Small intestine (tissue), 16 donors: ENCODE measurements at places on chromosomes 12 and 14. TPM values are rescaled to one million over a fixed set of nuclear protein-coding genes. Genes with fewer than 3 reads are reported as not detected.
A peak's percentile ranks its signal among the peaks of the same experiment; 100 is the strongest.

- no peak overlapping the region for H3K27ac ChIP-seq
- DNase-seq, result no peak
- no peak overlapping the region for H3K4me3 ChIP-seq
- H3K36me3 ChIP-seq, result no peaks in the 10 kb centered on the region
- H3K4me1 ChIP-seq, result no peaks in the 10 kb centered on the region
Observed at GRCh38 chr14:95979339-95980042, 59.7 kb upstream of the C14orf132 start.

TMEM233 gene
- not detected for polyA plus RNA-seq

- peak overlapping the region; percentile 66 for H3K27ac ChIP-seq
- peaks cover 6% of the 10 kb centered on the region for H3K4me1 ChIP-seq
- peak; percentile 32 for DNase-seq
- no peaks in the 10 kb centered on the region for H3K36me3 ChIP-seq
- peak overlapping the region; percentile 69 for H3K4me3 ChIP-seq
- H3K27me3 ChIP-seq, result no peaks in the 10 kb centered on the region
Observed at GRCh38 chr12:76030341-76031080, 1.1 kb downstream of the PHLDA1 start.

PAX9 gene
- not detected for polyA plus RNA-seq

DNA sequence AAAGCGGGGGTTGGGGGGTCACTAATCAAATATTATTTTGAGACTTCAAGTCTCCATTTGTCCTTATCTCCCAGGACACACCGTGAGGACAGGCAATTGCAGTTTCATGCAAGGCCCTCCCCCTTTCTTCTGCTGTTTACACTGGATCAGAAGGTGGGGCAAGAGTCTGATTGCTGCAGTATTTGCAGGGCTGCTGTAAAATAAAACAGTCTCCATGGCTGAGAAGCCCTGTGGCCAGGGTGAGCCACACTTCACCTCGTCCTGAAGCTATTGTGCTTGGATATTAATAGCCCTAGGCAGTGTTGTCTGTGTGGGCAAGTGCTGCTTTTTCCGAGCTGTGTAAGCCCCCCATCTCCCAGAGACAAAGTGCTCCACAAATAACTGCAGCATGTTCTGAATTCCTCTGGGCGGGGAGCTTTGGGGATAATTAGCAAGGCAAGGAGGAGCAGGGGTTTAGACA lies 187.4 kb upstream of the NTF3 start:
- peak; percentile 68 for DNase-seq
- no peak overlapping the region for H3K4me3 ChIP-seq
- H3K4me1 ChIP-seq, result peaks cover 3% of the 10 kb centered on the region

- no peaks in the 10 kb centered on the region for H3K27me3 ChIP-seq
- H3K4me3 ChIP-seq, result no peak overlapping the region
- H3K4me1 ChIP-seq, result no peaks in the 10 kb centered on the region
- H3K36me3 ChIP-seq, result no peaks in the 10 kb centered on the region
- no peak for DNase-seq
Observed at GRCh38 chr14:51431741-51432140, 191.7 kb downstream of the TMX1 start.

GRCh38 chr12:39417916-39418315 lies 25.0 kb downstream of the KIF21A start:
- H3K27me3 ChIP-seq, result no peaks in the 10 kb centered on the region
- H3K27ac ChIP-seq, result no peak overlapping the region
- DNase-seq, result no peak
- no peak overlapping the region for H3K4me3 ChIP-seq
- H3K36me3 ChIP-seq, result no peaks in the 10 kb centered on the region

GRCh38 chr14:51394384-51394783 lies 154.3 kb downstream of the TMX1 start:
- H3K27ac ChIP-seq, result no peak overlapping the region
- no peak overlapping the region for H3K4me3 ChIP-seq
- no peaks in the 10 kb centered on the region for H3K27me3 ChIP-seq
- no peak for DNase-seq
- H3K36me3 ChIP-seq, result no peaks in the 10 kb centered on the region

- no peak for DNase-seq
- no peak overlapping the region for H3K27ac ChIP-seq
Observed at GRCh38 chr12:103975368-103975767, 9.7 kb downstream of the TDG start.

TOMM20L gene
- polyA plus RNA-seq, result not detected

GRCh38 chr12:89225808-89226411 lies 126.4 kb downstream of the DUSP6 start:
- no peaks in the 10 kb centered on the region for H3K36me3 ChIP-seq
- H3K27me3 ChIP-seq, result no peaks in the 10 kb centered on the region
- no peak overlapping the region for H3K4me3 ChIP-seq
- DNase-seq, result peak; percentile 86
- H3K4me1 ChIP-seq, result no peaks in the 10 kb centered on the region

DNA sequence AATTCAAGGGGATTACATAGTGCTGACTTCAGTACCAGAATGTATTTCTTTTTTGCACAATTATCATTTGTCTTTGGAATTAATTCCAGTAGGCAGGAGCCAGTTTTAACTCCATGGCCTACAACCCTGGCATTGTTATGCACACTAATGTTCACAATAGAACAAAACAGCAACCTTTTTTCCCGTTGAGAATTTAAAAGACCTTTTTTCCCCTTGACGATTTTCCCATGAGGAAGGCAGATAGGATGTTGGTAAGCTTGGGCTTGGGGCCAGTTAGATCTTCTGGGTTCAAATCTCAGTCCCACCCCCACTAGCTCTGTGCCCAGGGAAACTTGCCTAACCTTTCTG lies 13.7 kb downstream of the AKAP6 start:
- no peaks in the 10 kb centered on the region for H3K4me1 ChIP-seq
- no peak overlapping the region for H3K4me3 ChIP-seq
- DNase-seq, result no peak
- H3K36me3 ChIP-seq, result no peaks in the 10 kb centered on the region
- no peaks in the 10 kb centered on the region for H3K27me3 ChIP-seq
- no peak overlapping the region for H3K27ac ChIP-seq

DNA sequence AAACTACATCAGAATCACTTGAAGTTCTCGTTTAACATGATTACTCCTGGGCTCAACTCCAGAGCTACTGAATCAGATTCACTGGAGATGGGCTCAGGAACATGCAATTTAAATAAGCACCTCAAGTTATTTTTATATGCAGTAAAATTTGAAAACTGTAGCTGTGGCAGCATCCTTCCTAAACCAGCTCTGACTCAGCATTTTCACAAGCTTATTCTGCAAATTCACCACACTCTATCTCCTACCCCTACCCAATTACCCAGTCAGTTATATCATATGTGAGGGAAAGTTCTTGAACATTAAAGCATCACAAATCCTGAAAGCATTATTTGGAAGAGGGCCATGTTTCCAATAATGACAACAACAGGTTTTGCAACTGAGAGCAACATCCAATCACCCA lies 24.2 kb upstream of the LRRC9 start:
- H3K4me1 ChIP-seq, result no peaks in the 10 kb centered on the region
- no peaks in the 10 kb centered on the region for H3K36me3 ChIP-seq
- H3K27me3 ChIP-seq, result peaks cover 4% of the 10 kb centered on the region
- H3K4me3 ChIP-seq, result no peak overlapping the region
- no peak for DNase-seq

DNA sequence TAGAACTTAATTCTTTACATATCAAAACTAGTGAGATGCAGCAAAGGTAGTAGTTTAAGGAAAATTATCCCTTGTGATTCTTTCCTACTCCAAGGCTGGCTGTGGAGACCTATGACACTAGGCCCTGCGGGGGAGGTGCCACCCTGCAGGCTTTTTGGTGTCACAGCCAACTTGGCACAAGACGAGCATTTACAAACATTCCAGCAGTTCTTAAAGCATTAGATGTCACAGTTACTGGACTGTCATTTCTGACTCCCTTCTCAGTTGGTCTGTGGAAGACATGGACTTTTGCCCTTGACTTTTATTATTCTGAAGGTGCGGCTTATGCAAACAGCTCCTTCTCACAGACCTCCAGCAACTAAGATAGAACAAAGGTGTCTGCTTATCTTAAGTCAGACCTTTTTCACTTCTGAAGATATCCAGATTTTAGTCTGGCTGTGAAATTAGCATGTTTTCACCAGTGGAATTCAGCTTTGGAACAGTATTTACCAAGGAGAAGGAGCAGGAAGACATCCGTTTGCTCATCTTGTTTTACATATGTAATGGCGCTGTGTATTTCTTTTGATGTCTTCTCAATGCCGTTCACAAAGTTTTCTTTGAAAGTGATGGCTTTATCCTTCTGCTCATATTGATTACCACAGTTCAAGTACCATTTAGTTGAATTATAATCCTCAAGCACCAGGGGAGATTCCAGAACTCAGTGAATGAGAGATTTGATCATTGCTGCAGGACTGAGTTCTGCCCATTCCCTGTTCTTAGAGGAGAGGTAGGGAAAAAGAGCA lies 17.9 kb downstream of the SRGAP1 start:
- H3K27me3 ChIP-seq, result no peaks in the 10 kb centered on the region
- H3K36me3 ChIP-seq, result no peaks in the 10 kb centered on the region
- DNase-seq, result peak; percentile 93
- H3K4me1 ChIP-seq, result no peaks in the 10 kb centered on the region
- no peak overlapping the region for H3K4me3 ChIP-seq

STRAP gene
- polyA plus RNA-seq, result 84.6 TPM

- H3K4me3 ChIP-seq, result peak overlapping the region; percentile 76
- peaks cover 38% of the 10 kb centered on the region for H3K4me1 ChIP-seq
- peaks cover 19% of the 10 kb centered on the region for H3K36me3 ChIP-seq
- no peaks in the 10 kb centered on the region for H3K27me3 ChIP-seq
- DNase-seq, result no peak
- H3K27ac ChIP-seq, result peak overlapping the region; percentile 93
Observed at GRCh38 chr12:47818467-47819137, 1.1 kb downstream of the HDAC7 start.

PZP gene
- not detected for polyA plus RNA-seq
